Activated naive CD8-positive, alpha-beta T cell treated with anti-CD3 and anti-CD28 coated beads, Interleukin-2, amount 10 ng/mL, durations not matched to agents 7 days and 5 days (primary cell): ENCODE measurements at places on chromosomes 2 and 18.

- no peak for DNase-seq
These were observed 66.2 kb upstream of the MCFD2 start for GRCh38 chr2:46981662-46982350.

DNA sequence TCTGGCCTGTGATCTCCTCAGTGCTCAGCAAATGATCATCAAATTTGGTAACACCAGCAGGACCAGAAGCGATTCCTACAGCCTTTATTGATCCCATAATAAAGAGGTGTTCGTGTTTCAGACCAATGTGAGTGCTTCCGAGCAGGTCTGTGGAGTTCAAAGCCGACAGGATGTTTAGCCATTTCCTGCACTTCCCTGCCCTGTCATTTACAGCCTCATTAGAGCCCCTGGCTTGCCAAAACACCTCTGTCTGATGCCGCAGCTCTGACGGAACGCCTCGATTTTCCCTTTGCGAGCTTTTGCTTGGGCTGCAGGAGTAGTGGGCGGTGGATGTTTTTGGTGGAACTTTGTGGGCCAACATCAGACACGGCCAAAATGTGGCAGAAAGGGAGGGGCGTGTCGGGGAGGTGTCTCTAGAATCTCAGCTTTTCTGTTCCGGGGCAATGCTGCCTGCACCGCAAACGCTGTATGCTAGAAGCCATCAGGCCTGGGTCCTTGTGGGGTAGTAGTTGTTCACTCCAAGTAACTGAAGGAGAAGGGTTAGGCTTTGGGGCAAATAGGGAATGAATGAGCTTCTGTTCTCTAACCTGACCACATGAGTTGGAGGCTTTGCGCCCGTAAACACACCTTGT, 26.1 kb upstream of the INHBB start:
- DNase-seq: no peak

DNA sequence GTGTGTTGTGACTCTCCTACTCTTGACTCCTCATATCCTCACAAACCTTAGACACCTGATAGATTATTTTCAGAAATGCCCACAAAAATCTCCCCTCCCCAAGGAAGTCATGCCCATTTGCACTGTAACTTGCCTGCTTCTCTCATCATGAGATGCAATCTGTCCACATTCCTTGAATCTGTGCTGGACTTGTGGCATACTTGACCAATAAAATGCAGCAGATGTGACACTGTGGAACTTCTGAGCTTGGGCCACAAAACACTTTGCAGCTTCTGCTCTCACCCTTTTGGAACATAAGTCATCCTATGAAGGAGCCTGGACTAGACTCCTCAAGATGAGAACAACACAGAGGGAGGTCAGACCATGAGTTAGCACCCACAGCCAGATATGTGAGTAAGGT, 4.4 kb upstream of the PID1 start:
- DNase-seq: no peak

DNA sequence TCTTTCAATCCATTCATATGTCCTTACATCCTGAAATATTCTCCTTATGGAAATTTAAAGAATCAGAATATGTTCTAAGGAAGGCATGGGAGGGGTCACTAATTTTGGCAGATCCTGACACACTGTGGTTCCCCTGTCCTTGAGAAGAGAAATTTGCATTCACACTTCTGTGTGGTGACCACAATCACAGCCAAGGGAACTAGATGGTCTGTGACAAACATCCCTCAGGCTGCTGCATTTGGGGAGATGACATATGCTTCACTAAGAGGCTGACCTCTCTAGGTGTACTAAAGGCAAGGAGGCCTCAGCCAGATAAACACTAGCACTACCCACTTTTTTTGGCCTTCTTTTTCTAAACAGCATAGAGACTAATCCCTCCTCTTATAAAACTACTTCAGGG, 129.6 kb downstream of the MREG start:
- DNase-seq: no peak

DNA sequence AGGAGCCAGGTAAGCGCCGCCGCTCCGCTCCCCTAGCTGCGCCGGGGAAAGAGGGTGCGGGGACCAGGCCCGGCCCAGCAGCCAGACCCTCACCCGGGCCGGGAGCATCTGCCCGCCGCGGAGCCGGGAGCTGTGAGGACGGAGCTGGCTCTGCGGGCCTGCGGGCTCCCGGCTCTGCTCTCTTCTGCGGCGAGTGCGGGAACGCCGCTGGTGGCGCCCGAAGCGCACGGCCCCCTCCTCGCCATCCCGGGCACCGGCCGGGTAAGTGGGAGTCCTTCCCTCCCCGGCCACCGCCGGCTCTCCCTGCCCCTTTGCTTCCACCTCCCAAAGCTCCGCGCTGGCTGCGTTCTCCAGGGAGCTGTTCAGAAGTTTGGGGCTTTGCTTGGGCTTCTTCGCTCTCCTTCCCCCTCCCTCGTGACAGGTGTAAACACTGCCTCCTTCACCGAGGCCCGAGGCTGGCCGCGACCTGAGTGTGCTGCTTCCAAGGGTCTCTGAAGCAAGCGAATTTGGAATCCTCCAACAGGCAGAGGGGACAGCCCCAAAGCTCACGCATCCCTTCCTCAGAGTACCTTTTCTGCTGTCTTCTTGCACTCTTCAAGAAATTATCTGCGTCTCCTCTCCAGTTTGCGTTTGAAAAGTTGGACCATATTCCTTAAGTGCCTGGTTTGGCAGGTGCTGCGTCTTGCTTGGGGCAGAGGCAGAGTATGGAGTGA, 632 bp downstream of the AFTPH start:
- DNase-seq: no peak
